MG63 (cell line): ENCODE measurements at places on chromosomes 4 and X. TPM values are rescaled to one million over a fixed set of nuclear protein-coding genes. Genes with fewer than 3 reads are reported as not detected.

DNA sequence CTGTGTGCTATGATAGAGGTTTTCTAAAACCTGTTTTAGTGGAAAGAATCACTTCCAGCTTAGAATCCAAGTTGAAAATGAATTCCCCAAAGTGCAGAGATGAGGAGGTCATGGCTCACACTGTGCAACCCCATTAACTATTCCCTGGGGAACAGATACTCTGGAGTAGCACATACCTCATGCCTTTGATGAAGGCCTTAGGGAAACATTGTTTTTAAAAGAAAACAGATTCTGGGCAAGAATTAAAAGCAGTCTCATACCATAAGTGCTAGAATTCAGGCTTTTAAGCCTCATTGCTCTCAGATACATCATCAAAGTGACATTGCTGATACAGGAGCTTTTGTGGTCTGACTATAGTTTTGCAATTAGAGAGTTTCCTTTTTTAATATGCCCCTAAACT is 115.1 kb downstream of the NDST4 start:
- no peak for DNase-seq

DNA sequence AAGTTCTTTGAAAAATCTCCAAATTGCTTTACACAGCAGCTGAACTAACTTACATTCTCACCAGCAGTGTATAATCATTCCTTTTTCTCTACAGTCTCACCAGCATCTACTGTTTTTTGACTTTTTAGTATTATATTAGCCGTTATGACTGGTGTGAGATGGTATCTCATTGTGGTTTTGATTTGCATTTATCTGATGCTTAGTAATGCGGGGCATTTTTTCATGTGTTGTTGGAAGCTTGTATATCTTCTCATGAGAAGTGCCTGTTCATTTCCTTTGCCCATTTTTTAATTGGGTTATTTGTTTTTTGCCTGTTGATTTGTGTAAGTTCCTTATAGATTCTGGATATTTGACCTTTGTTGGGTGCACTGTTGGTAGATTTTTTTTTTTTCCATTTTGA is 931.7 kb downstream of the CENPC start:
- DNase-seq, result no peak

The SNCA gene
- not detected in 2 replicates for total RNA-seq

The GABRE gene
- total RNA-seq, result 27.9 and 32.4 TPM in 2 replicates

GRCh38 chrX:44989995-44990770 is 117.2 kb downstream of the KDM6A start:
- DNase-seq, result no peak

The ZNF674 gene
- total RNA-seq, result 5.5 and 6.4 TPM in 2 replicates

The VCX2 gene
- not detected in 2 replicates for total RNA-seq
